Activated CD8-positive, alpha-beta memory T cell treated with anti-CD3 and anti-CD28 coated beads for 48 hours (primary cell): ENCODE measurements at places on chromosomes 6 and 20.

- no peak for DNase-seq
These were observed 422.1 kb downstream of the GJA1 start for GRCh38 chr6:121857551-121857950.

DNA sequence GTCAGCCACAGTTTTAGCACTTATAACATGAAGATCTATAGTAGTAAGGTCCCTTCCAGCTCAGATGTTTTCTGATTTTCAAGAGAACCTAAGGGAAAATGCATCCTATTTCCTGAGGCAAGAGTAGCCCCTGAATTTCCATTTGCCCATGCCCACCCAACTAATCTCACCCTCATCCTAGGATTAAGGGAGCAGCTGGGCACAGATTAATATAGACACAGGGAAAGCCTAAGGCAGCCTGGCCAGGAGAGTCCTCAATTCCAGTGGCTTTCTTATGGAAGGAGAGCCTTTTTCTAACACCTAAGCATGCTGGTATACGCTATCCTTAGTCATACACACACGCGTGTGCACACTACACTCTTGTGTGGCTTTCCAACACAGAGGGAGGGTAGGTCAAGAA is 1.5 kb downstream of the APOBEC2 start:
- no peak for DNase-seq

DNA sequence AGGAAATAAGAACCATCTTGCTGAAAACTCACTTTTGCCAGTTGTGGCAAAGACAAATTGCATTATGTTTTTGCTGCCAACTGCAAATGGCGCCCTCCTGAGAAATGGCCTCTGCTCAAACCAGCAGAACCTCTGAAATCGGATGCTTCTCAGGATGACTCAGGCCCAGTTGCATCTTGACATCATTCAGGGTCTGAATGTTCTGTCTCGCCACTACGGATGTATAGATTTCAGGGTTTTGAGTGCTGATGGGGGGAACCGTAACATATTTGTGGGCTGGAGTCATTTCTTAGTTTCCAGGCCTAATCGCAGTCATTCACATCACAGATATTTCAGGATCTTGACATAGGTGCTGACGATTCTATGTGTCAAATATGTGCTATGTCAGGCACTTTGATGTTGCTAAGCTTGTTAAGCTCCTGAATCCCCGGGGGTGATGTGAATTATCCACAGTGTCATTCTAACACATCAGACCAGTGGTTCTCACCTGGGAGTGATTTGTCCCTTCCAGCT is 207.1 kb downstream of the NFATC2 start:
- DNase-seq = no peak

- DNase-seq = no peak
These were observed 64.3 kb downstream of the CDH4 start for GRCh38 chr20:61316346-61316745.

DNA sequence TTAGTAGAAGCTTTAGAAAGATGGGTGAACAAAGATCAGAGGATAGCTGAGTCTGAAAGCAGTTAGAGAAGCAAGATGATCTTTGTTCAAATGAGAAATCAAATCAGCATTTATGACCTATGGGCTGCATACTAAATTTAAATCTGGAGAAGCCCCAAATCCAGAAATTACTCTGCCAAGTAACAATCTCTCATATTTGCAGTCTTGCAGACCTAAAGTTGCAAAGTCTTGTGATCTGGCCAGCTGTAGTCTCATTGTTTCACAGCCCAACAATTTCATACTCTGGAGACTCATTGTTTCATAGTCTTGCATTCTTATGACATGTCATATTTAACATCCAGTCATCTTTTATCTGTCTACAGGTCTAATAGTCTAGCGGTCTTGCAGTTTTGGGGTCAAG is 364.9 kb upstream of the RSPO3 start:
- DNase-seq = no peak
